ENCODE measurements at places on chromosomes 13 and 19.

DNA sequence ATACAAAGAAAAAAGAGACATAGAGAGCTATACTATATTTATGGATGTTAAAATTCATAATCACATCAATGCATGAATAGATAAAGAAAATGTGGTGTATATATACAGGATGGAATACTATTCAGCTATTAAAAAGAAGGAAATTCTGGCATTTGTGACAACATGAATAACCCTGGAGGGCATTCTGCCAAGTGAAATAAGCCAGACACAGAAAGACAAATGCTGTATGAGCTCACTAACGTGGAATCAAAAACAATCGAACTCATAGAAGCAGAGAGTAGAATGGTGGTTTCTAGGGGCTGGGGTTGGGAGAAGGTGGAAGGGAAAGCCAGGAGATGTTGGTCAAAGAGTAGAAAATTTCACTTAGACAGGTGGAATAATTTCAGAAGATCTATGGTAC is 24.0 kb downstream of the UTP14C start:
- no peak for DNase-seq

DNA sequence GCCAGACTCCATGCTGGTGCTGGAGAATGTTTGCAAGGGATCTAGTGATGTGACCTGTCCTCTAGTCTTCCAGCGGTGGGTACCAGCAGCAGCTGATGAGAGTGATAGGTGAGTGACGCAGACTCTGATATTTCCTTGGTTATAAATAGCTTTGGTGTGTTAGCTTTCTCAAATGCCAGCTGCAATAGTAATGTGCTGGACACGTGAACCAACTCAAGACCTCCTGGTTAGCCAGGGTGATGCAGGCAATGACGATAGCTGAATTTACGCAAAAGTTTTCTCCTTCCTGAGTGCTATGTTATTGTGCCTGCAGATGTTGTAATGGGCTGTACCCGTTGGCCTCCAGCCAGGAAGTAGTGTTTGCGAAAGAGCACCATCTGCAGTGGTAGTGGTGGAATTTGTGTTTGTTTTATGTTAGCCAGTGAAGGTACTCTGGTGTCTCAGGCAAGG is 129.5 kb downstream of the CYSLTR2 start:
- DNase-seq: peak; percentile 5

- DNase-seq: peak; percentile 91
These were observed at the start of gene GARRE1 for GRCh38 chr19:34254046-34254697. TSS of gene GARRE1 (plus strand) at chr19:34254554. CDS start at chr19:34300474, 45,920 bp downstream.

DNA sequence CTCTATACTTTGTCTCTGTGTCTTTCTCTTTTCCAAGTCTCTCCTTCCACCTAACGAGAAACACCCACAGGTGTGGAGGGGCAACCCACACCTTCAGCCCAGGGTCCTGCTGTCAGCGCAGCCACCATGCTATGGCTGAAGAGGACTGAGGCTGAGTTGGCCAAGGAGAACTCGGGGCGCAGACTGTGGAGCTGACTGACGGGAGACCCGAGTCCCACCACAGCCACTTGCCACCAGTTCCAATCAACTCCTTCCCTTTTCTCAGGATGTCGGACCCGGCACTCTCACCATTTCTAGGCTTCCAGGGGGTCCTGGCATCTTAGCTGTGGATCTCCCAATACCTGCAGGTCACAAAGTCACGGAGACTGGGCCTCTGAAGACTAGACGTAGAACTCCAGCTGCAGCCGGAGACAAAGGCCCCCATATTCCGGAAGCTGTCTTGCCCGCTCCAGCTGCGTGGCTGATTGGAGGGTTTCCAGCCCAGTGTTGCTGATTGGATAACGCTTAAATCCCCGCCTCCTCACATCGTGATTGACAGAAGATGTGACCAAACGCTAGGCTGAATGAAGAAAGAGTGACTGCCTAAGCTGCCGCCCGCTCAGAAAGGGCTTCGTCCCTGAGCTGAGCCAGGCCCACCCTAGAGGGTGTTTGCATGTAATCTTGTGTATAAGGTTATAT is 63.6 kb downstream of the ZNF429 start:
- peak; percentile 91 for DNase-seq

GRCh38 chr19:8389891-8390616 is at the start of gene RAB11B:
TSS of gene RAB11B (plus strand) at chr19:8390360. CDS start at chr19:8390417, 57 bp downstream.
- DNase-seq: peak; percentile 100

DNA sequence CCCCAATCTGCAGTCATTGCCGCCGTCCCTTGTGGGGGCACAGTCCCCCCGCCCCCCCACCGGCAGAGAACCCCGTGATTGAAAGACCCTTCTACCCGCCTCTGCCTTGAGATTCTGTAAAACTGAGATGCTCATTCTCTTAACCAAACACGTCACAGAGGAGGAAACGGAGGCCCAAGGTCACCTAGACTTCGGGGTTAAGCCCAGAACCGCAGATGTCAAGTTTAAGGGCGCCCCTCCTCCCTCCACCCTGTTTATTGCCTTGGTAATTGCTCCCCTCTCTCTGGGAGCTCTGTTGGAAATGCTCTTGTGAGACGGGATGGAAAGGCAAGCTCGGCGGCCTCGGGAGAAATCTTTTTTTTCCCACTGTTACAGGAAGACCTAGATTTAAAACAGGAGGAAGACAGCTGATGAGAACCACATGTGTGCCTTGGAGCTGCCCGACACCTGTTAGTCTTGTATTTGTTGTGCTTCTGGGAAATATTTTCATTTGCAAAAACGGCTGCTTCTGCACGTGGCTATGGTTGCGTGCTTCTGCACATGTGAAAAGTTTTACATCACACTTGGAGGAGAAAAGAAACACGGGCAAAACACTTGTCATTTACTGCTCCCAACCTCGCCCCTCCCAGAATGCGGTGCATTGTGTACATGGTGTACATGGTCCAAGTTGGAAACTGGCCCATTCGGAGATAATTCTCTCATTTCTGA is 1.1 kb upstream of the MED26 start:
- no peak for DNase-seq

DNA sequence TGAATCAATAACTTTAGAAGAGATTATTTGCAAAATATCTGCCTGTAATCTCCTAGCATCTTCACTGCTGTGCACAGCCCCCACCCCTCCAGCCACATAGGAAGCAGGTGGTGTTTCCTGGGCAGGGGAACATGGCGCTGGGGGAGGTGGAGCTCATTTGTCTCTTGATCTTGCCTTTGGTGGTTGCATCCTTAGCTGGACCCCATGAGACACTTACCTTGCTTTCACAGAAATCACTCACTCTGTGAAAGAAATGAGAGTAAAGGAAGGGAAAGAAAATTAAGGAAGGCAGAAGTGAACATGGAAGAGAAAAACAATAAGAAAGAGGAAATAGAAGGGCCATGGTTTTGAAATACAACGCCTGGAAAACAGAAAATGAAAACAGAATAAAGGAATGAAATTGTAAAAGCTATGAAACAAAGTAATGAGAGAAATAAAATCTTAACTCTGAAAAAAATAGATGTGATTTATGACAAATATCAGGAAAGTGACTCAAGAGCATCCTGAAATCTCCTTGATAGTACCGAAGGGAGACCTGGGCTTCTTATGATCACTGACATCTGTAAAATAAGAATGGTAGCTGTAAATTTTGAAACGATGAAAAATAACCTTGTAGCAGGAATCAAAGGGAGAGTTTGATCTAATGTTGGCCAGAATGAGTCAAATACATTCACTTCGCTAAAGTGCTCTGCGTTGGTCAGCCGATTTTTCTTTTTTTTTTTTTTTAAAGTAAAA is 17.2 kb upstream of the RNASEH2B start:
- no peak for DNase-seq

GRCh38 chr13:23770428-23770827 is 118.8 kb downstream of the MIPEP start:
- DNase-seq: no peak

DNA sequence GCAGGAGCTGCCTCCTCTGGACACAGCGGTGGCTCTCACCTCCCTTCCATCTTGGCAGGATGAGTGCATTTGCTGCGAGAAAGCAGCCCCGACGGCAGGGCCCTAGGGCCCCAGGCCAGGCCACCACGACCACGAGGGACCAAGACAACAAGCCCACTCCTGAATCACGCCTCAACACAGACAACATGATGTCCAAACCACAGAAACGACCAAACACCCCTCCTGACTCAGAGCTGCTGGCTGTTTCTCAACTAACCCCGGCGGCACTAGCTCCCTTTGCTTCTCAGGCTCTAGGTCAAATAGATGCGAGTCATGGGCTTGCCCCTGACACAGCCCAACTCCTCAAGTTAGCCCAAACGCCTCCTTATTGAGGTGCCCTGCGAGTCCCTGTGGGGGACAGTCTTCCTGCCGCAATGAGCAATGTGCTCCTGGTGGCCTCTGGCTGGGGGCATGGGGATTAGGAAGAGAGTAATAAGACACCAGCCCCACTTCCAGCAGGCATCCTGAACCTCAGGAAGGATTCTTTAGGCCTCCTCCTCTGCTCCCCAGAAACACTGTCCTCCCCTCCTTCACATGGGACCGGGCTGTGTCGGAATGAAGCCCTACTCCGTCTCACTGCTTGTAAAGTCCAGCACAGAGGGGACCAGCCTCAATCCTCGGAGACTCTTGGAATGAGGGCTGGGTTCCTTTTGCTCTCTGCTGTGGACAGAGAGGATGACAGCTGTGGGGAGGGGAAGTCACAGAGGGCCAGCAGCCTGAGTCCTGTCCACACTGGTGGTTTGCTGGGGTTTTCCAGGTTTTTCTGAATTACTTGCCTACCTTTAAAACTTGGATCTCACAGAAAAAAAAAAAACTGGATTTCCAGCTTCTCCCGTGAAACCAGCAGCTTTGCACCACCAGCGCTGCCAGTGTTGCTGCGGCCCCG is 6.9 kb upstream of the ATF5 start:
- DNase-seq: no peak

DNA sequence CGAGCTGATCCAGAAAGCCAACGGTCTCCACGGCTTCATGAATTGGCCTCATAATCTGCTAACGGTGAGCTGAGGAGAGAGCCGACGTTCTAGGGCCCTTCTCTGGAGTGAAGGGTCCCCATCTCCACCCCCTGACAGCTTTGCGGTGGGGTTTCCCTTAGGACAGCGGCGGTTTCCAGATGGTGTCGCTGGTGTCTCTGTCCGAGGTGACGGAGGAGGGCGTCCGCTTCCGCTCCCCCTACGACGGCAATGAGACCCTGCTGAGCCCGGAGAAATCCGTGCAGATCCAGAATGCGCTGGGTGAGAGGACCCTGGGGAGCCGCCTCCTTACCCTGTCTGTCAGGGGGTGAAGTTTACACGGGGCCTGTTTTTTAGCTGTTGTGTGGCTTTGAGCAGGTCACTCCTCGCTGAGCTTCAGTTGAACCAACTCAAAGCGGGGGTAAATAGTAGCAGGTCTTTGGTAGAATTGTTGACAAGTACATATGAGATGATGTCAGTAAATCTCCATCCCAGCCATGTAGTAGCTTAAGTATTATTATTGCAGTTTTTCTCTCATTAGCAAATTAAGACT is 801 bp downstream of the QTRT1 start:
- DNase-seq: no peak

DNA sequence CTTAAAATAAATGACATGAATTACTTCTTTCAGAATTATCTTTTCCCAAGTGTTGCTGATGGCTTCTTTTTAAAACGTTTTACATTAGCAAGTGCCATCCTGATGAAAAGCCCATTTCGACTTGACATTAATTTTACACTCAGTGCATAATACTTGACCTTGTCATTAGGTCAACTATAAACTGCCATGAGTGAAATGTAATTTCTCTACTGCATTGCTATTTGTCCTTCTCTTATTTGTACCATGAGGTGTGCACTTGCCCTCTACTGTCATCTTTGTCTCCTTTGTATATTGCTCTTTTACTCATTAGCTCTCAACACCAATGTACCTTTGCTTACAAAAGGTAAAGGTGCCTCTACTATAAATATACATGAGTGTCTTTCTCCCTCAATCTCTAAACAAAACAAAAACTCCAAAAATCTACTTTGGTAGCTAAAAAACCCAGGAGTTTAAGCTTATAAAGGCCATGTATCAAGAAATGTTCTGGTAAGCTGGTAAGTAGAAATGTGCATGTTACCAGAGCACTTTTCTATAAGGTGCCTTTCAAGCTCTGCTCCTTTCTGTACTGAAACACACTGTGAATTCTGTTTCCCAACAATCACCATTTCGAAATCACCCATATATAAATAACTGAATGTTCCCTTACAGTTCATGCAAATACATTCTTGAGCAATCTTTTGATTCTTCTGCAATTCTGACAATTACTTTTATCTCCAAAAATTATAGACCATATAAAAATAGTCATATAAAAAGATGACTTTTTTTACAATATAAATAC is 351.4 kb downstream of the SLITRK5 start:
- DNase-seq: no peak

DNA sequence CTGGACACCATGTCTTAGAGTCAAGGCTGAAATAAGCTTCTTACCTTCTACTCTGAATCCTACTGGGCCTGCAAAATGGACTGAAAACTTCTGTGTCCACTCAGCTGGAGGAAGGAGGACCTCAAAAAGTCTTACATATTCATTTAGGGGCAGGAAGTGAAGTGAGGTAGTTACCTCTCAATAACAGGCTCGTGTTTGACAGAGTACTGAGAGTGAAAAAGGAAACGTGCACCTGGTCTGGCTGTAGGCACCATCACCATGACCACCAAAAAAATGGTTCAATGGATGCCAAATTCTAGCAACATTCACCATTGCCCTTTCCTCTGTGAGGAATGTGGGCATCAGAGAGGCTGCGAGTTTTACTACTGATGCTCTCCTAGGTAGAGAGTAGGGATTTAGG is 176.2 kb downstream of the RFC3 start:
- DNase-seq: no peak

DNA sequence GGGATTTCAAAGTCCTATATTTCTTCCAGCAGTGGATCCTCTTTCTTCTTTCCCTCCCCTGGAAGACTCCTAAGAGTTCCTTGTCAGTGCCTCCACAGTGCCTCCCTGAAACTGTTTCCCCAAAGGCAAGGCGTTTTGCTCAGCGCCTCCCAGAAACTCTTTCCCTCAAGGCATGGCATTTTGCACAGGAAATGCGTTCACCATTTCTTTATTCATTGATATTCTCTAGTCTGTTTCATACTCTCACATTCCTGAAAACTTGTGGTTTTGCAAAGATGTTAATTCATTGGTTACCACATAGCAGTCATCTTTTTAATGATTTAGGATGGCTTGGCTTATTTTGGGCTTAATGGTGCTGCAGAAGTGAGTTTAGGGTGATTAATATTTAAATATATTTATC is 177.3 kb upstream of the SLC10A2 start:
- no peak for DNase-seq

DNA sequence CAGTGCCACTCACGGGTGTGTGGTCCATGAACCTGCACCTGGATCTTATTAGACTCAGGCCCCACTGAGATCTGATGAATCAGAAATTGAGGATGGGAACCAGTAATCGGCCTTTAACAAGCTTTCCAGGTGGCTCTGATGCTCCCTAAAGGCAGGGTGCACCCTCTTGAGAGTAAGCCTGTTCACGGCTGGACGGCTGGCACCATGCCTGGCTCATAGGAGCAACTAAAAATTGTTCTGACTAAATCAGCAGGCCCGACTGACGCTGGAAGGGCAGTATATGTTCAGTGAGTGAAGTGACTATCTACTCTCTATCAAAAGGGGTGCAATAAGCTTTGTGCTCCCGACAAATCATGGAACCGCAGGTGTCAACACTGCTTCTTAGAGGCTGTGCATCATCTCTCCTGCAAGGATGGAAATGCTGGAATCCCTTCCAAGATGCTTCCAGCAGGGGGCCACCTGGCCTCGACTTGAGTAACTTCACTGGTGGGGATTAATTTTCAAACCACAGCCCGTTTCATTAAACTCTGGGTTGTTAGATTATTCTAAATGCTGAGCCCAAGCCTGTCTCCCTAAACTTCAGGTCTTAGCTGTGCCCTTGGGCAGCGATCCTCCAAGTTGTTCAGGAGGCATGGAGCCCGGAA is 28.4 kb downstream of the TMTC4 start:
- DNase-seq: peak; percentile 79

GRCh38 chr13:33487575-33488243 is 202.2 kb upstream of the STARD13 start:
- DNase-seq: no peak
